ENCODE measurements at places on chromosomes 12 and 14. TPM values are rescaled to one million over a fixed set of nuclear protein-coding genes. Genes with fewer than 3 reads are reported as not detected.

RPS6KA5 gene
- total RNA-seq, result 1.2 TPM

GRCh38 chr12:34406228-34406995 is 384.1 kb downstream of the ALG10 start:
- no peak for DNase-seq

- DNase-seq, result no peak
These were observed 437.5 kb upstream of the TMEM132C start for GRCh38 chr12:127829281-127830064.

DNA sequence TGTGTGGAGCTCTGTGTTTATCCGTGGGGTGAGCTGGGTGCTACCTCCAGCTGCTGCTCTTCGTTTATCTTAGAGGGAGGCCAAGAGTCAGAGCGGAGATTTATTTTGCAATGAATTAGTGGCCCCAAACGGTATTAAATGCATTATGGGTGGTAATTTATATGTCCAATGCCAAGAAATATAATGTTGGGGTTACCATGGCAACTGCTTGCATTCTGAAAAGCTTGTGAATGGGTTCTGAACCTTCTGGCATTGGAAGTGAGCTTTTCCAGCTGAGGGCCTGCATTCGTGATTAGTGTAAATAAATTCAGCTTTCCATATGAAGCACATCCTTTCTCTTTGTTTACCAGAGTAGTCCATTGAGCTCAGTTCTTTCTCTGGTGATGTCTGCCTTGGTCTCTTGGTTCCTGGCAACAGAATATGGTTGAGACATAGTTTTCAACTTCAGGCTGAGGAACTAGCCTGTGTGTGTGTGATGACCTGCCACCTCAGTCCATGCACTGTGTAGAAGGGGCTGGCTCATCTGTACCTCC is 51.8 kb downstream of the TRAF3 start:
- no peak for DNase-seq
